ENCODE measurements at places on chromosomes 2 and 18.

DNA sequence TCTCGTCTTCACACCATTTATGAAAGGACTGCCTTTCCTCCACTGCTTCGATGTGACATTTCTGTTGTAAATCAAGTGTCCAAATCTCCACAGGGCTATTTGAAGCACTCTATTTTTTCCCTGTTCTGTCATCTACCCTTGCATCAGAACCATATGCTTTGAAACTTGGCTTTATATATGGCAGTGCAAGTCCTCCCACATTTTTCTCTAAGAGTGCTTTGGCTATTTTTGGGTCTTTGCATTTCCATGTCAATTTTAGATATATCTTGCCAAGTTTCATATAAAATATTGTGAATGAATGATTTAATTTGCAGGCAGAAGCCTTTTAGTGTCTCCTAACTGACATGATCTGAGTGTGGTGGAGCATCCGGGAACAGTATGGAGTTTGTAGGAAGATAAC is 37.8 kb upstream of the CBLN2 start:
- no peak for DNase-seq

DNA sequence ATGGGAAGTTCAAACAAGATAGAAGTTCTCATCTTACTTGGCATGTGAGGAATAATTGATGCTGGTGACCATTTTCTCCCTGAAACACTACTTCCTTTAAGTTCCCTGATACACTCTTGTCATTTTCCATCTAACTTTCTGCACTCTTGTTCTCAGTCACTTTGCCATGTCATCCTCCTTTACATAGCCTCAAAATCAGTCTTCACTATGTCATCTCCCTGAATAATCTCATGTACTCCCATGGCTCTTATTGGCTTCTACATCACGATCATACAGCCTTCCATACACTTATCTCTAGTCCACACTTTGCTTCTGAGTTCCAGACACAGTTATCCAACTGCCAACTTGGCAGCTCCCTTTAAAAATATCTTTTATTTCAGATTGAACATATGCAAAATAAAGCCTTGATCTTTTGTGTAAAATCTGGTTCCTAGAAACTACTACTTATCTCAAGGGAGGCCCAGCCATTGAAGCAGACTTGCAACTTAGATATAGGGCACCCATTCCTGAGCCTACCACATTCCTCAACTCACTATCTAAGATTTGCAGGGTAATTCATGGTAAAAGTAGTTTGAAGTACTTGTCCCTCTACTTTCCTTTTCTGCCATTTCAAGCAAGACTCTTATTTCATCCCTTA is 1070.2 kb upstream of the NXPH2 start:
- DNase-seq: no peak

- DNase-seq: no peak
Measured at GRCh38 chr2:74011246-74011645, 26.5 kb downstream of the TET3 start.

DNA sequence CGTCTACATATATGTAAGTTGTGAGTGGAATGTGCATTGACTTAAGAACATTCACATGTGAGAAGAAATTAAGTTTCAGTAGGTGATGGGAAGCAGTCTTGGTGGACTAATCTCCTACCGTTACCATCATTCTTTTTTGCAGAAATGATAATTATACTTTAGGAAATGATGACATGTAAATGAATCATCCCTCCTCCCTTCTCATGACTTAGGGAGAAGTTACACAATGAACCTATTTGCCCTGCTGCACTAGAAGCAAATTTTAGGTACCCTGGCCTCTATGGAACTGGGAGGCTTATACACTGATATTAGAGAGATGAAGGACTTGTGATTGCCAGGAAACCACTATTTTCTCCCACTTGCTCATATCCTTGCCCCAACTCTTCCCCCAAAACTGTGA is 214.2 kb downstream of the CALCRL start:
- DNase-seq: no peak

GRCh38 chr2:54558188-54559005 is 102.3 kb downstream of the SPTBN1 start:
- peak; percentile 80 for DNase-seq
